AG09309 (cell line): ENCODE measurements at places on chromosomes 12 and 14.
A peak's percentile ranks its signal among the peaks of the same experiment; 100 is the strongest.

- no peak for DNase-seq
Measured at GRCh38 chr12:132523576-132524331, 33.8 kb downstream of the FBRSL1 start.

- no peak for DNase-seq
Measured at GRCh38 chr12:58249610-58250009, 308.2 kb downstream of the ATP23 start.

GRCh38 chr14:68401855-68402254, 391.0 kb downstream of the ZFP36L1 start:
- no peak for DNase-seq

DNA sequence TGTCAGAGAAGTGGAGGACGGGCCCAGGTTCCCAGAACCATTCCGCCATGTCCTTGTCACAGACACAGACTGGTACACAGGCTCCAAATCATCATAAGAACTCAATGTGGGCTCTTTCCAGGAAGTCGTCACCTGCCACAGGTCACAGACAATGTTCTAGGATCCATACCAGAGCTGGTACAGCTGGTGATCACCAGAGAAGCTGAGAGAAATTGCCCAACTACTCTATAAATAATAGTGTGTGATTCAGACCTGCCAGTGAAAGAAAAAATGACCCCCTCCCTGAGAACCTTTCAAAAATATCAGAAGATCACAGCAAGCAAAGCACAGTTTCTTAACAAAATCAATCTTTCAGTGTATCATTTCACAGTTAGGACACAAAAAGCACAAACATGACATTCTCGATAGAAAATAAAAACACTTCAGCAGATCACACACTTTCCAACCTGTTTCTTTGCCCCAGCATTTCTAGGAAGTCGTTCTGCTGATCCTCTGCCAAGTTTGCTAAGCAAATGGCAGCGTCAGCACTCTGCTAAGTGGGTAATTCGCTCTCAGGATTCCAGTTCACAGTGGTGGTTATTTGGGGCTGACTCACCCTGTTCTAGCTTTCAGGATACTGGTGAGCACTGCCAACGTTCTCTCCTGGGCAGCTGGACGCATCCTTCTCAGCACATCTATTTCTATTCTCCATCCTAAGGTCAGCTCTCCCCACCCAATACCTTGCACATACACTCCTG, 223.3 kb upstream of the SFSWAP start:
- no peak for DNase-seq

DNA sequence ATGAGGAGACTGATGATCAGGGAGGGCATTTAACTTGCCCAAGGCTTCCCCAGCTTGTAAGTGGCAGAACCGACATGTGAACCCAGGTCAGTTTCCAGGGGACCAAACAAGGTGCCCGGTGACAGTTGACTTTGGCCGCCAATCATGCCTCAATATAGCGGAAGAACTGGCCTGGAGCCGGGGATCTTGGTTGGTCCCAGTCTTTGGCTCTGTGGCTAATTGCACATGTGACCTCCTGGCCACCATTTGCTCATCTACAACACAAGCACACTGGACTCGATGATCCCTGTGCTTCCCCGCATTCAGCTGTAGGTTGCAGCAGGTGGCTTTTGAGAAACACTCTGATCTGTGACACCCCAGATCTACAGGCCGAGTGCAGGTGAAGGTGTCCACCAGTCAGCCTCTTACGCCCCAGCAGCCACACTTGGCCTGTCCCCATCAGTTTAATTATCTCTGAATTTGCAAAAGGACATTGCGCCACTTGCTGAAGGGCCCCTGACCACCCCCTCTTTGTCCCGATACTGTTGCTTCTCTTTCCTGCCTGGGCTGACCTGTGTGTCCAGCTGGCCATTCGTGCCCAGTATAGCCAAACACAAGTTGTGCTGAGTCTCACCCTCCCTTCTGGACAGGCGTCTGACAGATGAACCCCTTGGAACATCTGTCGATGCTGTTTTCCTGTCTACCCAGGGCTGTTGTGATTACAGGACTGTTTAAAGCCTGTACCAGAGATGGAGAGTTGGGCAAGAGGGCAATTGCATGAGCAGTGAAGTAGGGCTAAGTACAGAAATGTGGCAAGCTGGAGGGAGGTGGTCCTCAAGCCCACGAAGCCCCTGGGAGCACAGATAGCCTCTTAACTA, 14.1 kb downstream of the ACACB start:
- DNase-seq = no peak

GRCh38 chr14:23517650-23518326, 33.8 kb downstream of the ZFHX2 start:
- no peak for DNase-seq

DNA sequence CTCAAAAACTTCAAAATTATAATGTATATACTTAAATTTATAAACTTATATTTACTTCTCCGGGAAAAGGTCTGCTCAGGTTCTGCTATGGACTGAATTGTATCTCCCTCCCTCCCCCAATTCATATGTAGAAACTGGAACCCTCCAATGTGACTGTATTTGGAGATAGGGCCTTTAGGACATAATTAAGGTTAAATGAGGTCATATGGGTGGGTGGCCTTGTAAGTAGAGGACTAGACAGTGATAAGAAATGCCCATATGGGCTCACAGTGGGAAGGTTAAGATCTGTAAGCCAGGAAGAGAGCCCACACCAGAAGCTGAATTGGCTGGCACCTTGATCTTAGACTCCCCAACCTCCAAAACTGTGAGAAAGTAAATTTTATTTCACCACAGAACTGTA, 84.5 kb downstream of the TAOK3 start:
- DNase-seq = no peak

- DNase-seq = no peak
Measured at GRCh38 chr14:106877517-106877916, 1351.1 kb downstream of the TMEM121 start.

- DNase-seq = no peak
Measured at GRCh38 chr14:74941676-74942097, 13.7 kb downstream of the PGF start.

DNA sequence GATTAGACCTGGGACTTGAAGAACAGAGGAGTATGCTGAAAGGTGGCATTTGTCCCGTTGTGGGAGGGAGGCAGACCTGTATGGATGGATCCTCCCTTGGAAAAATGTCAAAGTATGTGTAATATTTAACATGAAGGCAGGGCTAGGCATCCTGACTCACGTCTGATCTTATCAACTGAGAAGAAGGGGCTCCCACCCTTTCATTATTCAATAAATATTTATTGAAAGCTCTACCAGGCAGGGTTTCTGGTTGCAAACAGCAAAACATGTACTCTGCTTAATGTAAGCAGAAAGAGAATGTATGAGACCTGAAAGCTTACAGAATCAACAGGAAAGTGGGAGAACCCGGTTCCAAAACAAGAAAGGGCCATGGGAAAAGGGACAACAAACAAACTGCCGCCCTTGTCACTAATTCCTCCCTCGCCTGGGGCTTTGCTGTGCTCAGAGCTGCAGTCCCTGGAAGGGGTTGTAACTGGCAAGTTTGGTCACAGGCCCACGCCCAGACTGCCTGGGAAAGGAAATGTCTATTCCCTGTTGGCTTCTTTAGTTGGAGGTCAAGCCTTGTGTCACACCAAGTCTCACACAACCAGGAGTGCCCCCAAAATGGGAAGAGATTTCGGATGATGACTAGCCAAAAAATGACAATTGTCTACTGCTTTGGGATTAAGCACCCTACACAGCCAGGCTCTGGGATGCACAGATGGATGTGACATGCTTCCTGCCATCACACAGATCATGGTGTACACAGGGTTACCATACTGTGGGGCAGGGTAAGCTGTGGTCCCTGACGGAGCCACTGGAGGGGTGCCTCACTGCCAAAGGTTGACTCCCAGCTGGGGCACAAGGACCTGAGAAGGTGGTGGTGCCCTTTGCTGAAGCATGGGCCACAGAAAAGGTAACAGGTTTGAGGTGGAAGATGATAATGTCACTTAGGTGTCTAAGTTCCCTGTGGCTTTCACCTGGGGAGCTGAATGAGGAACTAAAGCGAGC, 36.8 kb downstream of the RAB35 start:
- DNase-seq = no peak

- peak; percentile 96 for DNase-seq
Measured at GRCh38 chr12:89384050-89384758, 31.9 kb upstream of the DUSP6 start.

DNA sequence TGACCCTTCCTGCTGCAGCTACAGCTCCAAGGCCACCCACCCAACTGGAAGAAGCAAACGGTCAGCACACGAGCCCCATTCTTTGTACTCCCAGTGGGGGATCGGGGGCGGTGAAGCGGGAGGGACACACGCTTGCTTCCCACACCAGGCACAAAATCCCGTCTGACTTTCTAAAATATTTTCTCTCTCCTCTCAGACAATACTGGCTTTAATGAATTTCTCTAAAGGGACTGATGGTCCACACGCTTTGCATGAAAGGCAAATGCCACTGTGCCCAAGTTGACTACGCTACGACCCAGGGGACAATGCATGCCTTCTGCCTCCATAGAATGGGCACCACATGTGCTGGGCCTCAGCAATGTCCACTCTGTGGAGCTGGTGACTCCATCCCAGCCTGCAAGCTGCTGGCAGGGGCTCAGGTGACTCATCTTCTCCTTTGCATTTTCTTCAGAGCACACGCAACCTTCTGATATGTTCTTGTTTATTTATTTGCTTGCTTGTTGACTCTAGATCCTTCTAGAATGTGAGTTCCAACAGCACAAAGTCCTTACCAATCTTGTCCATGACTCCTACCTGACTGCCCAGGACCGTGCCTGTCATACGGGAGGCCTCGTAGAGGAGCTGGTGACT, 15.6 kb downstream of the SYNE3 start:
- no peak for DNase-seq

- no peak for DNase-seq
Measured at GRCh38 chr12:31033681-31034080, 40.0 kb upstream of the DDX11 start.

- no peak for DNase-seq
Measured at GRCh38 chr12:5518584-5519365, 86.9 kb downstream of the NTF3 start.

DNA sequence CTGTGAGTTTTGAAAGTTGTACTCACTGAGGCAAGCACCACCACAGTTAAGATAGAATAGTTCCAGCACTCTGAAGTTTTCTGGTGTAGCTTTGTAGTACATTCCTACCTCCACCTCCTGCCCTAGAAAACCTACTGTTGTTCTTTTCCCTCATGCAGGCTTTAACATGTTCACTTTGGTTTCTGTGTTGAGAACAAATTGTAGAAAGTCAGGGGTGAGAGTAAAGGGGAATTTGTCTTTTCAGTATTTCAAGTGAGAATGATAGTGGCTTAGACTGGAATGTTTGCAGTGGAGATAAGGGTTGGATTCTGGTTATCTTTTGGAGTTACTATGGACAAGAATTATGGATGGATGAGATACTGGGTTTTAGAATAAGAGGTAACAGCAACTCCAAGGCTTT, 67.2 kb downstream of the AEBP2 start:
- no peak for DNase-seq

DNA sequence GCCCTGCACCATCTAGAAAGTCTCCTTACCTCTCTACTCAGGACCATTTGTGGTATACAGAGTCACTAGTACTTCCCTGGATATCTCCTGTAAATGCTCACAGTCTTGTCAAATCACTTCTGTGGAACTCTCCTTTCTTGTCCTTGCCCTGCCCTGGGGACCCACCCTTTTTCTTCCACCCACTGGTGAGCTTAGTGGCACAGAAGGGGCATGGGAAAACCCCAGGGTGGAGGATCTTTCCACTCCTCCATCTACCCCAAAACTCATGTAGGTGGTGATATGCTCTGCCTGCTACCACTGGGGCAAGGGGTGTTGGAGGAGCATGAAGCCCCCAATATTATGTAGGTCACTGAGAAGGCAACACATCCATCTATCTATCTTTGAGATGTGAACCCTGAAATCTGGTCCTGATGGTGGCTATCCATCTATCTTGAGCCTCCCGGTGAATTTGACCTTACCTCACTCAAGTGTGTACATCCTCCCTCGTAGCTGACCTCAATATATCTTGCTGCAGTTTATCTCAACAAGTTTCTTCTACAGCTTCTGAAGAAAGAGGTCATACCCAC, 943 bp downstream of the TESPA1 start:
- no peak for DNase-seq

- DNase-seq = no peak
Measured at GRCh38 chr12:91319071-91319760, 136.6 kb upstream of the DCN start.

- DNase-seq = no peak
Measured at GRCh38 chr14:102125546-102125945, 14.2 kb upstream of the WDR20 start.

DNA sequence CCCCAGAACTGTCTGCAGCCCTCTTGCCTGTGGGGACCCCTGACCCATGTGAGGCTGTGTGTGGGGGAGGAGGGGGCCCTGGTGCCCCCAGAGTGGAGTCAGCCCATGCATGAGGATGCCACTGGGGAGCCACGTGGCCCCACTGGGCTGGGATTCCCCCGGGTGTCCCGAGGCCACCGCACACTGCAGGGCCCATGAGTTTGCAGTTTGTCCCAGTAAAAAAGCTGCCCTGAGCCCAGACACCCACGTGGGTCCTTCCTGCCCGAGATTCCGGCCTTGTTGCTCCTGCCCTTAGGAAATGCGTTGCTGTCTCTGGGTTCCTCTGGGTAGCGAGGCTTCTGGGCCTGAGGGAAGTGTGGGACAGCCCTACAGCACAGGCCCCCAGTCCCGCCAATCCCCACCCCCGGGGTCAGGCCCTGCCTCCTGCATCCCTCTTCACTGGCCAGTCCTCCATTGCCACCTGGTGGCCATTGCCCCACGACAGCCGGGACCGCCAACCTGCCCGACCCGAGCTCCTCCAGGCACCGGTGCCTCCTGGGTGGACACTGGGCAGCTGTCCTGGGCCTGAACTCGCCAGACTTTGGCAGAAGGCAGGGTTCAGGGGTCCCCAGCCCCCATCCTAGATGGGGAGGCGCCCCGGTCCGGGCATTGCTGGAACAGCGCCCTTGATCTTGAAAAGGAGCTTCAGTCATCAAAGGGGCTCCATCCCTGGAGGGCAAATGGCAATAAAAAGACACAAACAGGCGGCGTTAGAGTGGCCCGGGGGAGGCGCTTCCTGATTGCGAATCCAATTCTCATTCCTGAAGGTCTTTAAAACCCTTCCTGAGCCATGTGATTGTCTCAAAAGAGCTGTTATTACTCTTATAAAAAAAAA, 15.6 kb upstream of the C14orf180 start:
- no peak for DNase-seq

- no peak for DNase-seq
Measured at GRCh38 chr12:109014984-109015765, 5.7 kb downstream of the SVOP start.

DNA sequence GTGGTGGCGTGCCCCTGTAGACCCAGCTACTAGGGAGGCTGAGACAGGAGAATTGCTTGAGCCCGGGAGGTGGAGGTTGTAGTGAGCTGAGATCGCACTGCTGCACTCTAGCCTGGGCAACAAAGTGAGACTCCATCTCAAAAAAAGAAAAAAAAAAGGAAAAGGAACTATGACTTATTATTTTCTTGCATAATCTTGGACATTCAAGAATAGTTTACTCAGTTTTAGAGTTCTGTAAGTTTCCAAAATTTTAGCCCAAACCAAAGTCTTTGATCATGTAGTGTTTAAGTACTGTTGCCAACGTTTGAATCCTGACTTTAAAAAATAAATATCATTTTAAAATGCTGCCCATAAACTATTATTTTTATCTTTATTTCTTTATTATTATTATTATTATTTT, 6.2 kb downstream of the PSMA6 start:
- DNase-seq = no peak
